ENCODE measurements at places on chromosomes 1 and 21. TPM values are rescaled to one million over a fixed set of nuclear protein-coding genes. Genes with fewer than 3 reads are reported as not detected.

- no peaks in the 10 kb centered on the region for H3K4me1 ChIP-seq
- DNase-seq = no peak
- peaks cover 12% of the 10 kb centered on the region for H3K27me3 ChIP-seq
- H3K27ac ChIP-seq = no peak overlapping the region
Observed at GRCh38 chr1:89143484-89143883, 17.6 kb upstream of the GBP2 start.

The OR2AK2 gene
- total RNA-seq = not detected

DNA sequence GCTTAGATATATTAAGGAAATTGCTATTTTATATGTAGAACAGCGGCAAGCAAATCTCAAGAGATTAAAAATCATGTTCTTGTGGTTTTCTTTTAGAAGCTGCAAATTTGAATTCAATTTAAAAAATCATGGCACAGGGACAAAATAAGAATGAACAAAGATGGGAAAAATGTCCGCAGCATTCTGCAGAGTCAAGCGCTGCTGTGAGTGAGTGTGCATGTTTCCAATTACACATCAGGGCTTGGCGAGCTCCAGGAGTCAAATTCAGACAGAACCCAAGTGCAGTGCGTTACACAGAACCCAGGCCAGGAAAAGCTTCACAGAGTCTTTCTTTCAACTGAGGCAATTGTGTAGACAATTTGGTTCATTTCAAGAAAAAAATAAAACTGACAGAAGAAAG, 33.3 kb upstream of the ERG start:
- H3K4me1 ChIP-seq = no peaks in the 10 kb centered on the region
- no peaks in the 10 kb centered on the region for H3K36me3 ChIP-seq
- no peaks in the 10 kb centered on the region for H3K27me3 ChIP-seq
- no peak overlapping the region for H3K4me3 ChIP-seq

The CYP4Z1 gene
- total RNA-seq = not detected

The C1orf53 gene
- not detected for total RNA-seq

The GSTM5 gene
- not detected for total RNA-seq

The OR2T10 gene
- total RNA-seq = not detected

- no peaks in the 10 kb centered on the region for H3K27me3 ChIP-seq
- no peak overlapping the region for H3K4me3 ChIP-seq
- DNase-seq = no peak
- no peak overlapping the region for H3K27ac ChIP-seq
- H3K4me1 ChIP-seq = peaks cover 12% of the 10 kb centered on the region
- peaks cover 18% of the 10 kb centered on the region for H3K36me3 ChIP-seq
Observed at GRCh38 chr1:8370905-8371315, 53.0 kb downstream of the SLC45A1 start.

DNA sequence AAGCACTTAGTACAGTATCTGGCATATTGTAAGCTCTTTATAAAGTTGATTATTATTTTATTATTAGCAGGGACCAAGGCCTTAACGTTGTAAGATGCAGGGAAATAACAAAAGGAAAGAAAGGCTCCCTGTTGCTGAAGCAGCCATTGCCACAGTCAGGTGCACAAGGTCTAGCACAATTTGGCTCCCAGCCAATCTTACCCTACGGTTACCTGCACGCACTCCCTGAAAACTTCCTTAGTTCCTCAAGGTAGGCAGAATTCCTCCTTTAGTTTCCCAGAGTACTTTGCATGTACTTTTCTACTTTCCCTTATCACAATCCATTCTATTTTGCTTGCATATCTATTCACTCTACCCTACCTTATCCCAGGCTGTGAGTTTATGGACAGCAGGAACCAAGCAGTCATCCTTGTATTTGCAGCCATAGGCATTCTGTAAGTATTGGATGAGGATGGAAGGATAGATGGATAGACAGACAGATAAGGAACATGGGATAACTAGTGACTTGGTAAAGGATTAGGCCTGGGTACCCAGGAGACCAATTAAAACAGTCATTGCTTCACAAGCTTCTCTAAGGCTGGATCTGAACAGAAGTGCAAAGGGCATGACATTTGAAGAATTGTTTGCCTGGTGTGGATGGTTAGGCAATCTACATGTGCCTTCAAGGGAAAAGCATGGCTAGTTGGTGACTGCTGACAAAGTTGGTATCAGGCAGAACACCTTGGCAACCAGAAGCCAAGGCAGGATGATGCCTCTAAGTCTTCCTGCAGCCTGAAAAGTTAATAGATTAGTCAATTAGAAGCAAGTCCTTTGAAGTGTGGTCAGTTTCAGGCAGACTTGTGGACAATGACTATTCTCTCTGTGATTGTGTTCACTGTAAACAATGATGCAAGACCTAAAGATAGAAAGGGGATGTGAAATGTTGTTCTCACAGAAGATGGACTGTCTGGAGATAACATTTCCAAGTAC, 20.8 kb upstream of the JAK1 start:
- H3K36me3 ChIP-seq = no peaks in the 10 kb centered on the region
- H3K4me1 ChIP-seq = peaks cover 2% of the 10 kb centered on the region
- no peak overlapping the region for H3K4me3 ChIP-seq
- H3K27me3 ChIP-seq = no peaks in the 10 kb centered on the region

The ARHGEF19 gene
- 6.9 TPM for total RNA-seq

The AK5 gene
- 0.65 TPM for total RNA-seq

DNA sequence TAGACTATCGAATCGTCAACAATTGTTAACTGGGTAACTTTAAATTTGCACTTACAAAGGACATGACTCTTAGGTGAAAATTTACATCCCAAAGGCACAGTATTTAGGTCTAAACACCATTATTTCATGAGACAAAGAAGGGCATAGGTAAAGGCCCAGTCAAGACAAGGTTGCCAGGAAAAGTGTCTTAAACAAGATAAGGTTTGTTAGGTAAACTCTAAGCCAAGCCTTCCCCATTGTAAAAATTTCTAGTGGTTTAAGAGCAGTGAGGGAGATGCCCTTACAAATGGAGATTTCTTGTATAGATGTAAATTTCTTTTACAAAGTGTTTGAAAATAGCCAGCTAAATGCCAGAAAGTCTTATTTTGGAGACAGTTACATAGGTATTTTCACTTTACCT, 36.9 kb upstream of the FNBP1L start:
- no peak for DNase-seq
- peaks cover 3% of the 10 kb centered on the region for H3K4me1 ChIP-seq
- H3K27ac ChIP-seq = no peak overlapping the region
- peaks cover 9% of the 10 kb centered on the region for H3K27me3 ChIP-seq
- H3K4me3 ChIP-seq = no peak overlapping the region
- peaks cover 7% of the 10 kb centered on the region for H3K36me3 ChIP-seq

The PLOD1 gene
- 15.7 TPM for total RNA-seq
